ENCODE measurements at places on chromosomes 4 and X. TPM values are rescaled to one million over a fixed set of nuclear protein-coding genes. Genes with fewer than 3 reads are reported as not detected.

GPR34 gene
- not detected for total RNA-seq

- DNase-seq, result no peak
Observed at GRCh38 chrX:154374313-154375155, at the start of gene FLNA. Gene FLNA (minus strand): TSS chrX:154374634. CDS start chrX:154371245, 3,389 bp downstream.

- no peak for DNase-seq
Observed at GRCh38 chr4:182648766-182649165, 268.4 kb downstream of the DCTD start.

DNA sequence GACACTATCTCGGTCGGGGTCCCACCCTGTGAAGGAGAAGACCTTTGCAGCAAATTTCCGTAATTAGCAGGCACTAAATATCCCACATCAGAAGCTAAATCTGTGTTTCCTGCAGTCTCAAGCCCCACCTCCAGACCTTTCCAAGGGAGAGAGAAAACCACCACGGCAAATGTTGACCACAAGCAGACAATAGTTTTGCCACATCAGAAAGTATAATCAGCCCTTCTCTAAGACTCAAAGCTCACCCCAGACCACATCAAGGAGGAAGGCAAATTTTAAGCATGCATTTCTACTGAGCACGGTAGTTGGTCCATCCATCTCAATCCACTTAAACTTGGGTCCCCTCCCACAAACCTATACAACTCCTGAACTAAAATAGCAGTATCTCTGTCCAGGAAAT, 398.5 kb downstream of the GPM6A start:
- DNase-seq, result no peak

- DNase-seq, result peak; percentile 86
Observed at GRCh38 chrX:153726286-153727122, 1.8 kb downstream of the ABCD1 start.

- no peak for DNase-seq
Observed at GRCh38 chrX:128897621-128898020, 625.7 kb downstream of the SMARCA1 start.

FAM9B gene
- 0.13 TPM for total RNA-seq

GRCh38 chr4:157502656-157503055, 282.1 kb downstream of the GRIA2 start:
- no peak for DNase-seq

- DNase-seq, result no peak
Observed at GRCh38 chr4:3445829-3446545, 4.2 kb downstream of the HGFAC start.

GRCh38 chrX:111394569-111394968, 17.4 kb downstream of the DCX start:
- no peak for DNase-seq

PDK3 gene
- 48.8 TPM for total RNA-seq

KCTD8 gene
- total RNA-seq, result not detected

GRCh38 chrX:128106630-128107029, 54.4 kb upstream of the ACTRT1 start:
- peak; percentile 53 for DNase-seq

DNA sequence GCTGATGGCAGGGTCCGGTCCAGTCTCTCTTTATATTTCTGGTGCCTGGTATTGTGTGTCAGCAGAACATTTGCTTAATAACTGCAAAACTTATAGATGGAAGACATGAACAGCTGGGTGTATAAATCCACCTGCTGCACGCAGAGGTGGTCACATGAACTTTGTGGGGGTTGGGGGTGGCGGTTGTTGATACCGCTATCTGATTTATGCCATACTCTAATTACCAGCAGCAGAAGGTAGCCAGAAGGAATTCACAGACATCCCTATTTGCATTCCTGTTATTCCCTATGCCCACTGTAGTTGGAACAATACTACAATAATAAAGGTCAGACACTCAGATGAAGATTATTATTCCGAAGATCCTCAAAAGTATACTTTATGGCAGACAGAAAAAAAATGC, 121.6 kb upstream of the PUDP start:
- DNase-seq, result no peak

GRCh38 chr4:78165758-78166157, 108.6 kb downstream of the FRAS1 start:
- no peak for DNase-seq
